Epithelial cell of proximal tubule (primary cell): ENCODE measurements at places on chromosomes 6 and 20. TPM values are rescaled to one million over a fixed set of nuclear protein-coding genes. Genes with fewer than 3 reads are reported as not detected.

Gene FOXA2
- total RNA-seq: not detected in 2 replicates

Gene GMEB2
- 10.5 and 10.7 TPM in 2 replicates for total RNA-seq

Gene UNC93A
- total RNA-seq: not detected in 2 replicates

Gene NR2E1
- total RNA-seq: not detected in 2 replicates

Gene DAAM2
- total RNA-seq: 0.35 and 0.87 TPM in 2 replicates

Gene PI16
- not detected in 2 replicates for total RNA-seq

Gene SLC22A7
- total RNA-seq: not detected in 2 replicates

Gene GCNT2
- total RNA-seq: 17.5 and 31.2 TPM in 2 replicates

Gene PDYN
- not detected in 2 replicates for total RNA-seq
